Stimulated activated CD4-positive, alpha-beta T cell treated with anti-CD3 and anti-CD28 coated beads, Interleukin-4, amount 100 ng/mL, for 48 hours (primary cell): ENCODE measurements at places on chromosomes 16 and 17.

GRCh38 chr17:82603981-82604448, 44.2 kb downstream of the WDR45B start:
- no peak for DNase-seq

DNA sequence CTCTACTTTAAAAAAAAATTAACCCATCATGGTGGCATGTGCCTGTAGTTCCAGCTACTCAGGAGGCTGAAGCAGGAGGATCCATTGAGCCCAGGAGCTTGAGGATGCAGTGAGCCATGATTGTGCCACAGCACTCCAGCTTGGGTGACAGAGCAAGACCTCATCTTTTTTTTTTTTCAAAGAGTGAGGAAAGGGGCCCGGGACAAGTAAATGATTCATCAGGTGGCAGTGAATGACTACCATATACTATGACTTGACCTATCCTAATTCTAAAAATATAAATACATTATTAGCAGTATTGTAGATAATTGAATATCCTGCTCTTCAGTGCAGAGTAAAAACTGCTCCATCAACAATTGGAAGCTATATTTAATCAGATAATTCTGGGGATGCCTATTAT, 55.3 kb downstream of the CLUH start:
- DNase-seq, result no peak

GRCh38 chr17:27620721-27621120, 10.3 kb upstream of the LGALS9 start:
- DNase-seq, result no peak

GRCh38 chr17:77140166-77140877, 447 bp upstream of the SEC14L1 start:
- DNase-seq, result peak; percentile 99

- no peak for DNase-seq
Measured at GRCh38 chr16:48373258-48374029, 11.8 kb downstream of the SIAH1 start.

GRCh38 chr16:57866529-57866918, 64.2 kb upstream of the KIFC3 start:
- no peak for DNase-seq

DNA sequence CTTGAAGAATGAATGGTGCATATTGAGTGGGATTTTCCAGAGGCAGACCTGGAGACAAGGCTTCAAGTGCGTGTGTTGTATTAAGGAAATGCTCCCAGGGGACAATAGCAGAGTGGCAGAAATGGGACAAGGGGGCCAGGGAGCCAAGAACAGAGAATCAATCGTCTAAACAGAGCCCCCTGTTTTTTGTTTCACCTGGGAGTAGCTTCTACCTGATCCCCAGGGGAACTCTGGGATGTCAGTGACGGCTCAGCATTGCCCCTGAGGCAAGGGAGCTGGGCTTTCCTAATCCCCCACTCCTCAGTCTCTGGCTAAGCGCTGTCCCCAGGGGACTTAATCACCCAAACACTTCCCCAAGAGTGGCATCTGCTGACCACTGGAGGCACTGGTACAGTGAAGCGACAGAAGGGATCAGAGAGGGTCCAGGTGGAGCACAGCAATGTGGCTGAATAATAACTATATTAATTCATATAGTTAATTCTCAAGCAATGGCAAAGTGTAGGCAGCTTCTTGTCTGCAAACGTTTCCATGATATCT, 35.7 kb upstream of the C16orf78 start:
- DNase-seq, result no peak

- DNase-seq, result no peak
Measured at GRCh38 chr17:73610331-73610911, 33.8 kb downstream of the SDK2 start.

- no peak for DNase-seq
Measured at GRCh38 chr17:56943505-56944125, 17.2 kb downstream of the COIL start.

- no peak for DNase-seq
Measured at GRCh38 chr16:13856398-13856797, 63.6 kb upstream of the ERCC4 start.

DNA sequence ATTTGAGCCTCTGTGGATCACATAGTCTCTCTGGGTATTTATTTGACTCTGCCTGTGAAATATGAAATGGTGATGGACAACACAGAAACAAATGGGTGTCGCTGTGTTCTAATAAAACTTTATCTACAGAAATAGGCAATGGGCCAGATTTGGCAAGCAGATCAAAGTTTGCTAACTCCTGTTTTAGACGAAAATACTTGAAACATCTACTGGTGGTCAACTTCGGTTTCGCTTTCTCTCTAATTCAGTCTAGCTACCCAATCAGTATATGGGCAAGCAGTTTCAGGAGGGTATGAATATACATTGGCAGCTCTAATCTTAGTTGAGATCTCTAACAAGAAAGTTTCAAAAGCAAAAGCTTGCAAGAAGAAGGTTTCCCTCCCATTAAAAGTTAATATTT, 60.1 kb upstream of the DYNLRB2 start:
- DNase-seq, result no peak

DNA sequence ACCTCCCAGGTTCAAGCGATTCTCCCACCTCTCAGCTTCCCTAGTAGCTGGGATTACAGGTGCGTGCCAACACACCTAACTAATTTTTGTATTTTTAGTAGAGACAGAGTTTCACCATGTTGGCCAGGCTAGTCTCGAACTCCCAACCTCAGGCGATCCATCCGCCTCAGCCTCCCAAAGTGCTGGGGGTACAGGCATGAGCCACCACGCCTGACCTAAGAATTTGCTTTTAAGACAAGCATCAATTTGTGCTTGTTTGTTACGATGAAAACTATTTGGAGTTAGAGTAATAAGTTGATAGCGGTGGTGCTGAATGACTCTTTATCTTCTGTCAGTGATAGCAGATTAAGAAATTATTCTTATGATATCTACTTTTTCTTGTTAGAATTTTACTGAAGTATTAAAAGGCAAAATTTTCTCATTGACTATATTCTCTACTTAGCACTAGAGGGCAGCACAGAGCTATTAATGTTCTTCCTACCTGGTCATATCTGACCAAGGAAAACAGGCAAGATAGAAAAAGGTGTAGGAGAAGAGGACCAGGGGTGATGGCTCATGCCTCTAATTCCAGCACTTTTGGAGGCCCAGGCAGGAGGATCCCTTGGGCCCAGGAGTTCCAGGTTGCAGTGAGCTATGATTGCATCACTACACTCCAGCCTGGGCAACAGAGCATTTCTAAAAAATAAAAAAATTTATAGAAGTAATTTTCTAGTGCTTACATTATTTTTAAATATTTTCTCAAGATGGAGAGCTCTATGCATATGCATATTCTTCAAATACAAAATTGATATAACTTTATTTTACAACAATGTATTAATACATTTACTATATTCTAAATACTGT, 24.5 kb downstream of the STXBP4 start:
- no peak for DNase-seq

DNA sequence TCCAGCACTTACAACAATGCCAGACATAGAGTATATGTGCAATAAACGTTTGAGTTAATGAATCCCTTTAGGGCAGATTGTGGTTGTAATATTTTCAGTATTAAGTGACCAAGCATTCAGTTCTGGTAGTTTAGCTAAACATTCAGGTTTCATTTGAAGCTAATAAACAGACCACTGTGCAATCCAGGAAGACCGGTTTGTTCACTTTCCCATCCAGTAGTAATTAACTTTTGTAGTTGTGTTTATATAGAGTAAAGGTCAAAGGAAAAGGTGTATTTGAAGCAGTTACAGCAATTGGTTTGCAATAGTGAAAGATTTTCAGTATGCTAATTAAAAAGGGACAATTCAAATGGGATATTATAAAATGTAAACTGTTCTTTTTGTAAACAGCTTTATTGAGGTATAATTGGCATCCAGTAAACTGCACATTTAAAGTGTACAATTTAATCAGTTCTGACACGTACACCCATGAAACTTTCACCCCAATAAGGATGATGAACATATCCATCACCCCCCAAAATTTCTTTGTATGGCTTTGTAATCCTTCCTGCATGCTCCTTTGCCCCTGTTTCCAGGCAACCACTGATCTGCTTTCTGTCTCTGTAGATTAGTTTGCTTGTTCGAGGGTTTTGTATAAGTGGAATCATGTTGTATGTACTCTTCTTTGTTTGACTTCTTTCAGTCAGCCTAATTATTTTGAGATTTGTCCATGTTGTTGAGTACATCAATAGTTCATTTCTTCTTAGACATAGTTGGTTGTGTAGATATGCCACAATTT, 26.3 kb downstream of the MRTFB start:
- no peak for DNase-seq

DNA sequence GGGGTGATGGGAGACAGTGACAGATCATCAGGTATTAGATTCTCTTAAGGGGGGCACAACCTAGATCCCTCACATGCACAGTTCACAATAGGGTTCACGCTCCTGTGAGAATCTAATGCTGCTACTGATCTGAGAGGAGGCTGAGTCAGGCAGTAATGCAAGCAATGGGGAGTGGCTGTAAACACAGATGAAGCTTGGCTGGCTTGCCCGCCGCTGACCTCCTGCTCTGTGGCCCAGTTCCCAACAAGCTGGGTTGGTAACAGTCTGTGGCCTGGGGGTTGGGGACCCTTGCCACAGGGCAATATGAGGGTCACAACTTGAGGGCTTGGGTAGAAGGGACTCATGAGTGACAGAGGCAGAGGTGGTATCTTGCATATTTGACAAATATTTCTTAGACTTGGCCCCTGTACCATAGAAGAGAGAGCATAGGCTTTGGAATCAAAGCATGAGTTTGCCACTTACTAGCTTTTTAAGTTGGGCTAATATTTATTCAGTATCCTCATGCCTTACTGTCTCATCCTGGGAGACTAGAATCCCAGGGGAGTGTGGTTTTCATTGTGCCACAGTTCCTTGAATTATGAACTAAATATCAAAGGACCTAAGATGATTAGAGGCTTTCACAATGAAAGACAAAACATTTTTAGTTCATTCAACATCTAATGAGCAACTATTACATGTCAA, 133.4 kb downstream of the SPACA3 start:
- DNase-seq, result no peak

- peak; percentile 15 for DNase-seq
Measured at GRCh38 chr16:1920727-1921171, 2.5 kb upstream of the HS3ST6 start.

DNA sequence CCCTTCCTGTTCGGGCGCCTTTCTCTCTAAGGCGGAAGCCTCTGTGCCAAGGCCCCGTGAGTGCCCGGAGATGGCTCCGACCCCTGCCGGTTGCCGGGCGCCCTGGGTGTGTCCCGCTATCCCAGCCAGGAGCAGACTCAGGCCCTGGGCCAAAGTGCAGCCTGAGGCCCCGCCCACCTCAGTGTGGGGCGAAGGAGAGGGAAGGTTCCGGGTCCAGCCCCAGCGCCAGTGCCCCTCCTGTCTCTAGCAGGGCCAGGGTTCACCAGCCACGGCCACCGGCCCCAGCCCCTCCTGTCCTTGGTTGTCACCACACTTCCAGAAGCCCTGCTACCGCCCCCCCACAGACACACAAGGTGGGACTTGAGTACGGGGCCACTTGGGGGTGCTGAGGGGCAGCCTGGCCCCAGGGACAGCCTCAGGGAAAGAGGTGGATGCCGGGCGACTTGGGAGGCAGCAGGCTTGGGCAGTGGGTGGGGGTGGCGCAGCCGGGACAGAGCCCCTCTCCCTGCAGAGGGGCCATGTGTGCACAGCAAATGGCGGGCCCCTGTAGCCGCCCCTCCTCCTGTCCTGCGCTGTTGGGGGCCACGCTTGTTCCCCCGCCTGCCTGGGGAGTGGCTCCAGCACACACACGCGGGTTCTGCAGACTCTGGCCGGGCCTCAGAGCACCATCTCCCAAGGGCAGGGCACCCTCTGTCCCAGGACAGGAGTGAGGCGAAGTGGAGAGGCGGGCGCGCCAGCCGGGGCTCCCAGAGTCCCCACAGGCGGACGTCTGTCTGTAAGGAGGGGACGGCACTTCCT, 6.0 kb downstream of the C1QTNF8 start:
- DNase-seq, result no peak

- DNase-seq, result no peak
Measured at GRCh38 chr17:76566988-76567431, 18.6 kb downstream of the ST6GALNAC2 start.

DNA sequence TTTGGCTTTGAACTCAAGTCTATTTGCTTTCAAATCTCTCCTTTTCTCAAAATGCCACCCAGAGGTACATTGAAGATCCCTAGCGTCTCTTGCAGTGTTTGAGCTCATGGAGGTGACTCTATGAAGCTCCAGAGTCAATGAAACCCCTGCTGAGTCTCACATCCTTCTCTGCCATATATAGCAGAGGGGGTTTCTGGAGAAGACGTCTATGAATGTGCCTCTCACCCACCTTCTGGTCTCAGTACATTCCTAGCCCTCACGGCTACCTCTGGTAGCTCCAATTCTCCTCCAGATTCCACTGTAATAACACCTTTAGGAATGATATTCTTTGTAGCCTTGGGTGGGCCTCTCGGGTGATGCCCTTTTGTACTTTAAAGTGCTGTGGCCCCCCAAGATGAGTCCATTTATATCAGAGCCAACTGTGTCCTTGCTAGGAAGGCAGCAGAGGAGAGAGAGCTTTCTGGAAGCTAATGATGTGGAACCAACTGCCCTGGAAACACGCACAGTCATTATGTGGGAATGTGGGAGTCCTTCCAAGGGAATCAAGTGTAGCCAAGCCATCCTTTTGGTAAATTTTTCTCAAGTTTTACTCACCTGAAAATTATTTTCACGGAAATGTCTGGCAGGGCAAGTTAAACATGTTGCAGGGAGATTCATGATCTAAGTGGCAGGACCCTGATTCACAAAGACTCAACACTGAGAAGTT, 123.4 kb downstream of the ASIC2 start:
- no peak for DNase-seq

- DNase-seq, result peak; percentile 35
Measured at GRCh38 chr17:37770631-37771518, 26.0 kb upstream of the HNF1B start.

GRCh38 chr17:57875290-57876022, 25.6 kb upstream of the MRPS23 start:
- DNase-seq, result no peak

GRCh38 chr17:5661491-5662125, 77.3 kb upstream of the NLRP1 start:
- no peak for DNase-seq

DNA sequence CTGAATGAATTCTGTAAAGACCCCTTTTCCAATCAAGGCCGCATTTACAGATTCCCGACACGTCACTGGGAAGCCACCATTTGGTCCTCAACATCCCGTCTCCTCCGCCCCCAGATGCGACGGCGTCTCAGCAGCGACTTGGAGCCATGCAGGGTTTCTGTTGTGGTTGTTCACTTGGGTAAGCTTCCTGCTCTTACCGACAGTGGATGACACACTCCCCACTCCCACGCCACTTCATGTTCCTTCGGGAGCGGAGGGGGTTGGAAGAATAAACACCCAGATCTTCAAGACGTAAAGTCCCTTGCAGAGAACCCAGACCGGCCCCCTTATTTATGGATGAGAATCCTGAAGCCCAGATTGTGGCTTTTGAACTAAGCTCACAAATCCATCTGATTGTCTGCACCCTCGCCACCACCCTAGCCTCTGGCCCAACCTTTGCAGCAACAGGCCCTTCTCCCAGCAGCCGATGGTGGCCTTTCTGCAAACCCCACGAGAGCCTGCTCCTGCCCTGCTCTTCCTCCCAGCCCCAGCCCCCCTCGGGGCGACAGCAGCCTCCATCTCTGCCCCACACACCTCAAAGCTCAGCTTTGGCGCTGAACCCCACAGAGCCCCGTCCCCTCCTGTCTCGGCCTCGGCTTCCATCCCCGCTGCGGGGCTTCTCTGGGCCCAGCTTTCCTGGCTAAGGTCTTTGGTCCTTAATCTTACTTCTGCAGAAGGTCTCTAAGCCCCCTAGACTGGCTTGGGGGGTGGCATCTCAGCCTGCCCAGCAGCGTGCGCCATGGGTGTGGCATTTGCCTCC, 19.0 kb upstream of the OSGIN1 start:
- DNase-seq, result no peak

GRCh38 chr17:79969906-79970305, 65.8 kb downstream of the TBC1D16 start:
- DNase-seq, result no peak
